ENCODE measurements at places on chromosomes 7 and 10.
A peak's percentile ranks its signal among the peaks of the same experiment; 100 is the strongest.

DNA sequence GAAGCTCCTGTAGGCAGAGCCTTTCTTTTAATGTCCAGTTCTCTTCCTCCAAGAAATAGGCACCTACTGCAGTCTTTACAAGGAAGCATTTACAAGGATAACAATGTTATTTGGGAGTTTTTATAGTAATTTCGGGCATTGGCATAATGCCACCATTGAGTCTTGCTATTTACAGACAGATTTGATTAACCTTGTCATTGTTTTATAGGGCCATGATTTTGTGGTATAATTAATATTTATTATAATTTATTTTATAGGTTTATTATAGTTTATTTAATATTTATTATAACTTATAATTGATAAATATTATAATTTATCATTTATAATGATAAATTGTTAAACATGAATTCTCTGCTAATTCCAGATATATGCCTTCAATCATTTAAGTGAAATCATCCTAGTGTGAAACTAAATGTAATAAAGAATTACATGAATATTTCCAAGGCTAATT lies 573 bp upstream of the POT1 start:
- no peak for DNase-seq

DNA sequence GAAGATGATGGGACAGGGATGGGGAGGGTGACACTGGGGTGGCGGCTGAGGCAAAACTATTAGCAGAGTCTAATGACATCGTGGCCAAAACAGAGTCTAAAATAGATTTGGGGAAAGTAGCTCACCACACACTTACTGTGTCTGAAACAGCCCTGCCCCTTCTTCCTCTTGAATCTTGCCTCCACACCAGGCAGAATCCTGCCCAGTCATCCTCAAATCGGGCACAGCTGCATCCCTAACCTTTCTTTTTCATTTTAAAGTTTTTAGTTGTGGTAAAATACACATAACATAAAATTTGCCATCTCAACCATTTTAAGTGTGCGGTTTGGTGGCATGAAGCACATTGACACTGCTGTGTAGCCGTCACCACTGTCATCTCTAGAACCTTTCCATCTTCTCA lies 90.0 kb downstream of the PRKAG2 start:
- DNase-seq: no peak

DNA sequence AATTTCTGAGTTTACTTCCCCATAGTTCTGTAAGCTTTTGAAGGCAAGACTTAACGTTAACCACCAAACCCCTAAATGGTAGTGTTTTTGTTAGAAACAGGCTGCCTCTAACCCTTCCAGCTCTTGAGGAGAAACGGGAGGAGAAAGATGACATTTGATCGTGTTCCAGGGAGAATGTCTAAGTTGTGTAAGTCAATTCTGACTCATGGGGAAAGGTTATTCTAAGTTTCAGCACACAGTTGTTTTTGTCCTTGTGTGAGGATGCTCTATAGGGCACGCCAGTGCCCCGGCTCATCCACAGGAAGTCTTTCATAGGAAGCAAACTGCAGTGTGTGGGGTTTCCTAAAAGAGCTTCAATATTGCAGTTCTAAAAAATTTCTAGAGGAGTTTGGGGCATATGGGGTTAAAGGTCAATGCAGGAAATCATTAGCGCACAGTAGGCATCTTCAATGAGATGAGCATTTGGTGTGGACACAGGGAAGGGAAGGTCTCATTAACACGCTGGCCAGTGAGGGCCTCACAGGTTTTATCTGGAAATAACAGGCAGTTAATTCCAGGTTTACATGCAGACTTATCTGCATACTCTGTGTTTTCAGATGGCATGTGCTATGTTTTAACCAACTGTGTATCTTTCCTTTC lies 638.2 kb upstream of the IGFBP3 start:
- DNase-seq: no peak

DNA sequence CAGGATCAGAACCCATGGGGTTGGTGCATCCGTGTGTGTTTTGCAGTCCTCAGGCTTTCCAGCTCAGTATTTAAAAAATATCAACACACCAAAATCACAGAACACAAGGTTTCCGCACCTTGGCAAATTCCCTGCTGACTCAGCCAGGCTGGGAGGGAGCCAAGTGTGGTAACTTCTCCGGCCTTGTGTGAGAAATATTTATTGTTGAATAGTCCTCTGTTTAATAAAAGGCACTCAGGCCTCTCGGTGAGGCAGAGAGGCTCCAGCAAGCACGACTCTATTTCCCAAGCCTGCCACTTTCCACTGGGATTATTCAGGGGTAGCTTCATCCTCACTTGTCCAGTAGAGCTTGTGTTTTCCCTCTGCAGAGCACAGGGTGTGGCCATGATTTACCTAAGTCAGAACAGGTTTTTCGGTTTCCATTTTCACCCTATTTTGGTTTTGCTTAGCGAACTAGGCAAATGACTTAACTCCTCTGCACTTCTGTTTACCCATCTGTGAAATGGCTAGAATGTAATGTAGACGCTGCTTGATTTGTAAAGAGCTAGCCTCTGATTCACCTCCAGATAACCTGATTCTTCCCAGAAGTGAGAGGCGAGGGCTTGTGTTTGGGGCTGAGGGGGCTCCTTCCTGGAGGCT lies 13.0 kb upstream of the CHST15 start:
- DNase-seq: no peak

DNA sequence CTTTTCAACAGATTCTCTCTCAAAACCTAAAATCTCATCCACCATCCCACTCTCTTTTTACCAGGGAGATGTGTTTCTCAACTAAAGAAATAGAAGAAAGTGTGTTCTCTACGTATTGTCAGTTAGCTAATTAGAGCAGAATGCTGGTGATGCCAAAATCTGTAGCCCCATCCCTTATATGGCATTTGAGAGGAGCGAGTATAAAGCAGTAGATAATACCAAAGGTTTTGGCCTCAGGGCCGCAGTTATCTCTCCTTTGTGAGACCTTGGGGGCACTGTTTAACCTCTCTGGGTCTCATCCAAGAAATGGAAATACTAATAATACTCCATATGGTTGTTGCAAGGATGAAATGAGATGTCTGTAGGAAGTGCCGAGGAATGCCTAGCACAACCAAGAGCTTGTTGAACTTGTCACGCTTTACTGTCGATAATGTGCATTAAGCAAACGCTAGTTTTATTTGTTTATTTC lies 456 bp upstream of the DLD start:
- no peak for DNase-seq

- peak; percentile 91 for DNase-seq
Measured at GRCh38 chr7:24783698-24784097, 26.4 kb upstream of the GSDME start.

DNA sequence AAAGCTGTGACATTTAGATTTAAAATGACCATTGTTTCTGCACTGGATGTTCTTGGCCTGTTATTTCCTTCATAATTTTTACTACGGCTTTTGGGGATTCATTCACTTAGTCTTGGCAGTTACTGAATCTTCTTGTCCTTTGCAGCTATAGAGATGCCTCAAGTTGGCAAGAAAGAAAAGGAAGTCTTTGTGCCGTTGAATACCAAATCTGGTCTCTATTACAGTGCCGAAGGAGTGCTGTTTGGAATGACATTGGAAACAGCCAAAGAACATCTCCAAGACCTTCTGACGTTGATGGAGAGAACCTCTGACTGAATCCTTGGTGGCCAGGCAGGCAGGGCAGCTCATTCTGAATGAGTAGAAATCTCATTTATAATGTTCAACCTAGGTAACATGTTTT lies 54.3 kb upstream of the NRP1 start:
- DNase-seq: no peak

- no peak for DNase-seq
Measured at GRCh38 chr7:149830997-149831740, 7.0 kb upstream of the ZNF862 start.

DNA sequence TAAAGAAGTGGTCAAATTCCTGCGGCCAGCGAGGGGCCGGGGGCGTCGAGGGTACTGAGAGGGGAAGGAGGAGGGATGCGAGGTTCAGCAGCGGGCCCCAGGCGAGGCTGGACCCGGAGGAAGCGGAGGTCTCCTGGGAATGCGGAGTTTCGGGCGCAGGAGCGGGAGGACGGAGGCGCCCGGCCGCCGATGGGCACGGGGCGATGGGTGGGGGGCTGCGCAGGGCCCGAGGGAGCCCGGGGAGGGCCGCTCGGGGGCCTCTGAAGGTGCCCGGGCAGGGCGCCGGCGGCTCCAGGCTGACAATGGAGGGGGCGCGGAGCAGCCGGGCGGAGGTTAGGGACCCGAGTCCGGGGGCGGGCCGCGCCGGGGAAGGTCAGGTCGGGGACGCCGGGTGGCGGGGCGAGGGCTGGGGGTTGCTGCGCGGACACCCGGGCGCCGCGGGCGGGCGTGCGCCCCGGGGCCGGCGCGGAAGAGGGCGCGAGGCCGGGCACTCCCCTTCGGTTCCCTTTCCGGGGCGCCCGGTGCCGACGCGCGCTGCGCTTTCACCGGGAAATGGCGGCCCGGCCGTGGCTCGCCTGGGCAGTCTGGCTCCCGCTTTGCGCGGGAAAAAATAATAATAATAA lies 683 bp downstream of the MACROH2A2 start:
- peak; percentile 42 for DNase-seq

DNA sequence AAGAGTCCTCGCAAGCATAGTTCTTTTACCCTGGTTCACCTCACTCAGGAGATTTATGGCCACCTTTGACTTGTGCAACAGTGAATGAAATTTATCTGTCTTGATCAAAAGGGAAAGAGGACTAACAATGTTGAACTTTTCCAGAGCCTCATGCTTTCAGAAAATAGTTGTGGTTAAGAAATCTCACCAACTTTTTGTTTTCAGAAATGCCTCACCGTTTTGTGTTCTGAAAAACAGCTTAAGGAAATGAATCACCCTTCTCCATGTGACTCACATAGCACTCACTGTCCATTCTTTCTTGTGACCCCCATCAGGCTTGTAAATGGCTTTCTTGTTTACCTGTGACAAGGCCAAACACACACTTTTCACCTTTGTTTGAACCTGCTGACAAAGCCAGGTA lies 148.6 kb upstream of the FAM3C start:
- DNase-seq: peak; percentile 34

- DNase-seq: no peak
Measured at GRCh38 chr7:116432527-116432916, 67.0 kb upstream of the CAV2 start.

DNA sequence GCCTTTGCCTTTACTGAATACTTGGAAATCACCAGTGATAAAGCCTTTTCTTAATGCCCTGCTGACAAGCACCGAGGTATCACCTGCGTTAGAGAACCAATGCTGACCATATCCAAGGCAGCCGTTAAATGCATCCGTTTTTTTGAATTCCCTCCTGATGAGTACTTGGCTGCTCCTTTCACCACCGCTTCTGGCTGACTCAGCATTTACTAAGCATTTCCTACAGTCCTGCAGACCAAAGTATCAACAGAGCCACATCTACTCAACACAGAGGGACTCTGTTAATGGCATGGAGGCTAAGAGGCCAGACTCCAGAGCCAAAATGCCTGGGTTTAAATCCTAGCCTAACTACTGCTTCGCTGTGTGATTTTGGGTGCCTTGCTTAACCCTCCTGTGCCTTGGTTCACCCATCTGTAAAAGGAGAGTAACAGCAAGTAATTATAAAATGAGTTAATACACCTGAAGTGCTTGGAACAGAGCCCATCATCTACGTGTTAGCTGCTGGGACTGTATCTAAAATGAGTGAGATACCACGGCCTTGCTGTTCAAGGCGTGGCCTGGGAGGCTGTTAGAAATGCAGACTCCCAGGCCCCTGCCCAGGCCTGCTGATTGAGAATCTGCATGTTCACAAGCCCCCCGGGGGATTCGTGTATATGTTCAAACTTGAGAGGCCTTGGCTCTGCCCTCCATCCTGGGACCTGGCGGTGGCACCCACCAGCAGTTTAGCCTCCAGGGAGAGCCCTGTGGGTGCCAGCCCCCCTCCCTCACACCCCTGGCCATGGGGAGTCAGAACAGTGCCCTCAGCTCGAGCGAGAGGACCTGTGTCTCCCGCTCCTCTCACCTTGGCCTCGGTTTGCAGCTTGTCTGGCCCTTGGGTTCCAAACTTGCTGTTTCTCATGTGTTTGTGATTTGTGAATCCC lies 30.8 kb upstream of the EFCAB10 start:
- DNase-seq: no peak

DNA sequence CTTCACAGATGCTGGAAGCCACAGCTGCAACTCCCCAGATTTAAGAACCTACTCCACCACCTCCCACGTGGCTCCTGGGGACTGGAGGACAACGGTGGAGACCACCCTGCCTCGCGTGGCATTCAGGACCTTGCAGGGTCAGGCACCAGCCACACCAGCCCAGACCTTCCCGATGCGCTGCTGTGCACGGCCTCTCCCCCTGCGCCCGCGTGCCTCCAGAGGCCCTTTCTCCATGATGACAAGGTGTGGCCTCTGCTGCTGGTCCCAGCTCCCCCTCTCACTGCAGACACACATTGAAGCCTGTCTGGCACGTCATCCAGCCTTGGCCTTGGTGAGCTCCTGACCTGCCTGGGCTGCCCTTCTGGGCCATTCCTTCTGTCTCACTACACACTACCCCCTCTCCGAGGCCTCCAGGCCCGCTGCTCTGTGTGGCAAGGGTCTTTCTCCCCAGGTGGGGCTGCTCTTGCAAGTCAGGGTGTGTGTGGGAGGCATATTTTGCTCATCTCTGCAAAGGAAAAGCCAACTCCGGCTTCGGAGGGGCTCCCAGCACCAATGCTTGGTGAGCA lies 254.8 kb downstream of the MAD1L1 start:
- no peak for DNase-seq

DNA sequence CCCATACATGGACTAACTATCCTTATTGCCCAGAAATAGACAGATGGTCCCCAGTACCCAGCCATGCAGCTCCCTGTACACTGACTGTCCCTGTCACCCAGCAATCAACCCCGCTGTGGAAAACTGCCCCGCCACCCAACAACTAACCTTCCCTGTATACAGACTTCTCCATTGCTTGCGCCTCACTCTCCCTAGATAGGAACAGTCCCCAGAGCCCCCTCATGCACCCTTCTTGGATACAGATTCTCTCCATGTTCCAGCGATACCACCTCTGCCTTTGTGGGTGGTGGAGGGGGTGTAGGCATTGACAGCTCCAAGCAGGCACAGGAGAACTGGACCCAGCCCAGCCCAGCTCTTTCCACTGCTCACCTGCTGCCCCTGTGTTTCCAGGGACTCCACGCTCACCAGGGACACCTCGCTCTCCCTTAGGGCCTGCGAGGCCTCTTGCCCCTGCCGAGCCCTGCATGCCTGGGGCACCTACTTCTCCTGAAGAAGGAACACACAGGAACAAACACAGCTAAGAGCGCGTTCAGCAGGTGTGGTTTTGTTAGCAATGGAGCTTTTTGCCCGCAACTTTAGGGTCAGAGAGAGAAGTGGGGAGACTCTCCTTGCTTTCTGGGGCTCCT lies 7.2 kb downstream of the SFTPD start:
- no peak for DNase-seq

DNA sequence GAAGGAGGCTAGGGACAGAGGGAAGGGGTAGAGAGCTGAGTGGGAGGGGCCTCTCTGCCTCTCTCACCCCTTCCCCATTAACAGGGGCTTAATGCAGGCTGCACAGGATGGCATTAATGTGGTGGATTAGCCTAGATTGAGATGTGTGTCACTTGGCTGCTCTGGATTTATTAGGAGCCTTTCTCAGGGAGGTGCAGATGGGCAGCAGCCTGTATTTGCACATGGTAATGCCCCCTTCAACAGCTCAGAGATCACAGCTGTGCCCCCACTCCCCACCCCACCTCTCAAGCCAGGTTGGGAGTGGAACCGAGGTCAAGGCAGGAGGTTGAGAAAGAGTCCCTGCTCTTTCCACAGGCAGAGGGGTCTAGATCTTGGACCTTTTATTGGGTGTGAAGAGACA lies 7.3 kb downstream of the PITX3 start:
- DNase-seq: no peak
